ENCODE measurements at places on chromosomes 6 and 20.

GRCh38 chr6:51805517-51805916 lies 281.9 kb downstream of the PKHD1 start:
- DNase-seq = no peak

GRCh38 chr6:131469130-131469529 lies 103.9 kb upstream of the ARG1 start:
- DNase-seq = no peak

GRCh38 chr6:39812496-39812852 lies 20.3 kb downstream of the DAAM2 start:
- DNase-seq = no peak

DNA sequence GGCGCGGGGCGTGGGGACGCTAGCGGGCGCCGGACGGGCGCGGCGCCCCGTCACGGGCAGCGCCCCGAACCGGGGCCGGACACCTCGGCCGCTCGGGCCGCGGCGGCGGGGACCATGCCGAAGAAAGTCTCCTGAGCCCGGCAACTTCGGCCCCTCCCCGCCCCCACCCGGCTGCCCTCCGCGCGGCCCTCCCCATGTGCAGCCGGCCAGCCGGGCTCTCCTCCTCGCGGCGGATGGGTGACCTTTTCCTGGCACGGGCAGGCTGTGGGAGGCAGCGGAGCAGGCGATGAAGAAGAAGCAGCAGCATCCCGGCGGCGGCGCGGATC lies 278 bp downstream of the UST start:
- peak; percentile 9 for DNase-seq

DNA sequence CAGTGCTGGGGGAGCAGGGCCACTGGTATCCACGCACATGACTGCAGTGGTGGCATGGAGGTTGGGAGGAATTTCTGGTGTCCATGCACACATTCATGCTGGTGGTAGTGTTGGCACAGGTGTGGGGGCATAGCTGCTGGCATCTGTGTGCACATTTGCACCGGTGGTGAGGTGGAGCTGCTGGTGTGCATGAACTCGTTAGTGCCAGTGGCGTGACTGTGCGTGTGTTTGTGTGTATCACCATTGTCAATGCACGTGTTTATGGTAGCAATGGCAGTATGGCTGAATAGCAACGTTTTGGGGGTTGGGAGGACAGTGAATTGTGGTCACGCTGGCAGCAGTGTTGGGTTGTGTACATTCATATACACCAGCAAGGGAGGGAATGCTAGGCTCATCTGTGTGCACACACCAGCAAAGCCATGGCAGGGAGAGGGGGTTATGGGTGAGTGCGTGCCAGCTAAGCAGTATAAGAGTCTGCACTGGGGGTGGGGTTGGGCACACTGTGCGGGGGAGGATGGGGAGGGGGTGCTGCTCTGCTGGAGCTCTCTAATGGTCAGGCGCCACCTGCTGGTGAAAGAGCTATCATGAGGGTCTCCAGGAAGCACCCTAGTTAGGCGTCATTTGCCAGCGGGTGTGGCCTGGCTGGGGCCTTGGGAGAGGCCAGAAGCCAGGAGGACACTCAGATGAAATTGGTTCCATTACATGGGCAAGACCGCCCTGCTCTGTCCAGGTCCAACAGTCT lies 626.1 kb upstream of the ID4 start:
- no peak for DNase-seq

DNA sequence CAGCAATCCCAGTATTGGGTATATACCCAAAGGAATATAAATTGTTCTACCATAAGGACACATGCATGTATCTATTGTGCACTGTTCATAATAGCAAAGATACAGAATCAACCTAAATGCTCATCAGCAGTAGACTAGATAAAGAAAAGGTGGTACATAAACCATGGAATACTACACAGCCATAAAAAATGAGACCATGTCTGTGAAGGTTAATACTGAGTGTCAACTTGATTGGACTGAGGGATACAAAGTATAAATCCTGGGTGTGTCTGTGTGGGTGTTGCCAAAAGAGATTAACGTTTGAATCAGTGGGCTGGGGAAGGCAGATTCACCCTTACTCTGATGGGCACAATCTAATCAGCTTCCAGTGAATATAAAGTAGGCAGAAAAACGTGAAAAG lies 86.9 kb downstream of the MAN1A1 start:
- no peak for DNase-seq

DNA sequence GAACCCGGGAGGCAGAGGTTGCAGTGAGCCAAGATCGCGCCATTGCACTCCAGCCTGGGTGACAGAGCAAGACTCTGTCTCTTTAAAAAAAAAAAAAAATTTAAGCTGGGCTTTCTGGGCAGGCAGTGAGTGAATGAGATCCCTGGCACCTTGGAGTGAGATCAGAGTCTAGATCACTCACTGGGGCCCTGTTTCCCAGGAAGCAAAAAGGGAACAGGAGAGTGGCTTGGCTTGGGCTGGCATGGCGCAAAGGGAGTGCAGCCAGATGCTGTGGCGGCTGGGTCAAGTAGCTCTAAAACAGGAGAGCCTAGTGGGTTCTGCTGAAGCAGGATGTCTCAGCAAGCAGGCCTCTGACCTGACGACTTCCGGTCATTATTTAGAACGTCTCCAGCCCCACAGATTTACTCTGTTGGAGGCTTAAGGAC lies 10.4 kb downstream of the PLCG1 start:
- DNase-seq = no peak

DNA sequence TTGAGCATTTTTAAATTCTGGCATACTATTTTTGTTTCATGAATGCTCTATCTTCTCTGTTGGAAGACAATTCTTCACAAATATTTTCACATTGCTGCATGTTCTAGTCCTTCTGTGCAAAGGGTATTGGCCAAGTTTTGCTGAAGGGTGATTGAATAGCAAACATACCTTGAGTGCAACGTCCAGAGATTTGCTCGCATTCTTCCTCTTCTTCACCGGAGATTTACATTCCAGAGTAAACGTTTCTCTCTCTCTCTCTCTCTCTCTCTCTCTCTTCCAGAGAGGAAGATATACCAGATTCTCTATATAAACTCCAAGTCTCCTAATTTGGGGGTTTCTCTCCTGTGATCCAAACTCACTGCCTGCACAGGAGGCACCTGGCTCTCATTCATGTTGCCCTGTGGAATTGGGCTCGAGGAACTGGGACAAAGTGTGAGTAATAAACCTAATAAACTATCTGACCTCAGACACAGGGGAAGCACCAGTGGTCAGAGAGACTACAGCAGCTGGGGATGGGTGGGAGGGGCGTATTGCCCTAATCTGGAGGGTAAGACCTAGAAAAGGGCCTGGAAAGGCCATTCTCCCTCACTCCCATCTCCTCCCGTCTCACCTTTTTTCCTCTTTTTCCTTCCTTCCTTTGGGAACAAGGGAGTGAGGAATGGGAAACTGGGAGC lies 1.1 kb upstream of the TREML1 start:
- DNase-seq = no peak

DNA sequence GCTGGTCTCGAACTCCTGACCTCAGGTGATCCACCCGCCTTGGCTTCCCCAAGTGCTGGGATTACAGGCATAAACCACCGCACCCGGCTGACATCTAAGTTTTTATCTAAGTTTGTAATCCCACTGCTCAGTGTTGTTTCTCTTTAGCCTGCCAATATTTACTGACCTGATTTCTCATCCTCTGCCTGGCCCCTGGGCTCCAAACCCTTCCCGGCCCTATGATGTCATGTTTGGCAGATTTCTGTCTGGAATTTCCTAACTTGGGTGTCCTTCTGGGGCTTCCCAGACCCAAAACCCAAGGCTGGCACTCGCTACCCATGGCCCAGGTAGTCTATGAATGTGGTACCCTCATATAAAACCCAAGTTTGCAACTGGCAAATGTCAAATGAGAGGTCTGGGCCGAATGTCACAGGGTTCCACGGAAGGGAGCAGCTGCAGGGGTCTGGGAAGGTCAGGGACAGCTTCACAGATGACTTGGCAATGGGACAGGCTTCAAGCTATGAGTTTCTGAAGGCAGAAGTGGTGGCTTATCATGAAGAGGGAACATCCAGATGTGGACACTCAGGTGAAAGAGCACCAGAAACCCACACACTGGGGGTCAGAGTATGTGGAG lies 54.9 kb downstream of the TMEM170B start:
- no peak for DNase-seq

DNA sequence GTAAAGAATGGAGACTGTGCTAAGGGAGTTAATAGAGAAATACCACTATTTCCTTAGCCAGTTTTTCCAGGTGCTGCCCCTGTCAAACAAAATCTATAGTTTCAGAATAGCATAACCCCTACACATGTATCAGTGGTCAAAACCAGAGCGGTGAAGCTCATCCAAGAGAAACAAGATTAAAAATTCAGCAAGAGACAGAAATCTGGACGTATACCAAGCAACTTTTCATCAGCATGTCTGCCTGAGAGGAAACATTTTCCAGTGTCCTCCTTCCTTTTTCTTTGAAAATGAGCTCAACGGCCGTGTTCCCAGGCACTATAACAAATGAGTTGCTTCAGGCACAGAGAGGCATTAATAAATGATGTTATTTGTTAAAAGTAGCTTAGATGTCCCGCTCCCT lies 416.5 kb downstream of the BCKDHB start:
- DNase-seq = no peak

DNA sequence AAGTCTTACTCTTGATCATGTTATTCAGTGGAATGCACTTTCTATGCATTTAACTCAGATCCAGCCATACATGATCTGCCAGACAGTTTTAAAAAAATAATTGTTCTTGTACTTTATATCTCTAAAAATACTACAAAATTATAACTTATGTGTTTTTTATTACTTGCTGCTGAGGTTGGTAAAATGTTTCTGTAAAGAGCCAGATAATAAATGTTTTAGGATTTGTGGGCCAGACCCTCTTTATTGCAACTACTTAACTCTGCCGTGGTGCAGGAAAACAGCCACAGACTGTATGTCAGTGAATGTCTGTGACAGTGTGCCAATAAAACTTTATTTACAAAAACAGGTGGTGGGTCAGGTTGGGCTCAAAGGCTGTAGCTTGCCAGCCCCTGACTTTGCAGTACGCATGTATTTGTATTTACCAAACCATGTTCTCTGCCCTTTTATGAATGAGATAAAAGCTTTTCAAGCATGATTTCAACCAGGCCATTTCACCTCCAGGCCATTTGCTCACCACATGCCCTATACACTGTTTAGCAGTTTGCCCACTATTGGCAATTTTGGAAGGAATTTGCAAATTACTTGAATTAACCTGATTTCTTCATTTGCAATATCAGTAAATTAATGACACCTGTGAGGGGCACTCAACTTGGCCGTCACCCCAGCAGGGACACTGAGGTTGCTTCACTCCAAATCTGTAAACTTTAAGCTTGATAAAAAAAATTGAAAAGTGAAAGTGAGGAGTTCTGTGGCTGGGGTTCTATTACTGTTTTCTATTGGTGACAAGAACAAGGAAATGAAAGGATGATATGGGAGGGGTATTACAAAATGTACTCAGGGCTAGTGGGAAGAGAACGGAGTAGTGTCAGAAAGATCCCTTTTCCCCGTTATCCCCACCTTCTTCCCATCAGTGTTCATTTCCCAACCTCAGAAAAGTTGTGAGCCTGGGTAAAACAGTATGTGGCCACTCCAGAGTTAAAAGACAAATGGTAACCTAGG lies 133.4 kb downstream of the CEBPB start:
- no peak for DNase-seq

GRCh38 chr20:63518946-63519667 lies 1.5 kb upstream of the PPDPF start:
- no peak for DNase-seq

DNA sequence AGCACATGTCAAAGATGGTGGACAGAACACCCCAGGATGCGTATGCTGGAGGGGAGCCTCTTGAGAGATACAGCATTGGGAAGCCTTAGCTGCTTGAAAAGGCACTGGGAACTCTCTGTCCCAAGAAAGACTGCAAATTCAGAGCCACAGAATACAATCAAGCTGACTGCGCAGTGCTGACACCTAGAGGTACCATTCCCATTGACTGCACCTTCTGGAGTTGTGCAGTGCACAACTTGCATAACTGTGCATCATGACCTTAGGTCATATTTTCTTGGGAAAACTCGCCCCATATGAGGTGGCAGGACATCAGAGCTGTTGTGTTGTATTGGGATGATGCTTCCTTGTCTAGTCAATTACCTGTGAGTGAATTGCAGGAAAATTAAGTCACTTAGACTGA lies 646.5 kb upstream of the NOX3 start:
- DNase-seq = no peak

- no peak for DNase-seq
Measured at GRCh38 chr20:24598996-24599395, 129.6 kb downstream of the SYNDIG1 start.

DNA sequence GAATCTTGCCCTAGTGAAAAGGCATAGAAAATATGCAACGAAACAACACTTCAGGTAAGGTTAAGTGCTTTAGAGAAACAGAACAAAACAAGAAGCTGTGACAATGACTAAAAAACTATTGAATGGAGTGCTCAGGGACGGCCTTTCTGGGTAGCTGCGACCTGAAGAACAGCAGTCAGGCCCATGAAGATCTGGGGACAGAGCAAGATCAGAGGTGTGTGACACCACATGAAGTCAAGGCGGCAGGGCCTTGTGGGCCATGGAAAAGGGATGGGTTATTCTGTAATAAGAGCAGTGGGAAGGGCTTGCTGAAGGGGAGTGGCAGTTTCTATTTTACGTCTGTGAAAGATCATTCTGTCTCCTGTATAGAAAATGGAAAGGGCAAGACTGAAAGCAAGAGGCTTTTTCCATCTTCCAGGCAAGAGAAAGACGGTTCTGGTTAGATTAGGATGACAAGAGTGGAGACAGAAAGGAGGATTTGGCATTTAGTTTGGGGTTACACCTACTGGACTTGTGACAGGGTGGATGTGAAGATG lies 5.1 kb downstream of the UBE2V1 start:
- DNase-seq = no peak

- no peak for DNase-seq
Measured at GRCh38 chr20:64153861-64154589, 10.2 kb upstream of the MYT1 start.

GRCh38 chr20:8812817-8813216 lies 256.1 kb upstream of the PLCB4 start:
- no peak for DNase-seq

DNA sequence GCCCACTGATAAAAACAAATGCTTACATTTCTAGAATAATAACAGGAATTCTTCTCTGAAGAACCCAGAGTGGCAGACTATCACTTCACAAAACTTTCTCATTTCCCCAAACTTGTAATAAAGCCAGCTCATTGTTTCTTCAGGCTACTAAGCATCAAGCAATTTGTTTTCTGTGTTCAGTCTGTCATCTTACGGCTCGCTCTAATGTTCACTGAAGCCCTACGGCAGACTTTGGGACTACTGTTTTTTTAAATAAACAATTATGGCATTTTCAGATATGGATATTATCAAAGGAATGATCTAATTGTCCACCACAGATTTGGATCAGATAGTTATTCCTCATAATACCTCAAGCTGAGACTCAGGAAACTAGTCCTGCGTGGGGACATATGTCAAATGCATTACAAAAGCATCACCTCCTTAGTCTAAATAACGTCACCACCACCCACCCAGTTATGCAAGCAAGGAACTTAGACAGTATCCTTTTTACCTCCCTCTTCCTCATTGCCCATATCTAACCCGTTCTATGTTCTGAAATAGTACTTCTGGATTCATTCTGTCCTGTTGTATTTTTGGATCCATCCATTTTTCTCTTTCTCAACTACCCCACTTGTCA lies 415.1 kb downstream of the PLCB1 start:
- DNase-seq = no peak

GRCh38 chr6:169323221-169323620 lies 69.6 kb upstream of the THBS2 start:
- no peak for DNase-seq

All from stimulated activated CD4-positive, alpha-beta T cell treated with anti-CD3 and anti-CD28 coated beads, Interleukin-2, amount 100 ng/mL, for 48 hours (primary cell).